Stimulated activated CD8-positive, alpha-beta memory T cell treated with anti-CD3 and anti-CD28 coated beads, Interleukin-7, amount 100 ng/mL, for 1 hour (primary cell): ENCODE measurements at places on chromosomes 6 and 20.

DNA sequence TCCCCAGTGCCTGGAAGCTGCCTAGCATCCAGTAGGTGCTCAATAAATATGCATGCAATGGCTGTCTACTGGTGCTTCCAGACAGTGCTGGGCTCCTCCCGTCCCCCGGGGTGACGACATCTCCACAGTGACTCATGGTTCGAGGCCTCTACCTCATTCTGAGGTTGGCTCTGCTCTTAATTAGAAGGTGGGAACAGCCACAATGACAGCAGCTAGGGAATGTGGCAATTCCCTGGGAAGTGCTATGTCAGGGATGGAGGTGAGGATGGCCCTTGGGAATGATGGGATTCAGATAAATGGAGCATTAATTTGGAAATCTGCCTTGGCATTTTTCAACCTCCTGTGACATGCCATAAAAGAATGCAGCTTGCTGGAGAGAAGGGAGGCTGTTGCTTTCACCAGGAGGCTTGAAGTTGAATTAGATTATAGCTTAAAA lies 43.5 kb upstream of the NFATC2 start:
- DNase-seq, result no peak

GRCh38 chr6:155380666-155381332 lies 66.5 kb upstream of the TFB1M start:
- DNase-seq, result no peak

GRCh38 chr6:94300424-94301144 lies 881.2 kb upstream of the EPHA7 start:
- DNase-seq, result no peak

- no peak for DNase-seq
Measured at GRCh38 chr6:42978487-42978838, 518 bp downstream of the PEX6 start.

- no peak for DNase-seq
Measured at GRCh38 chr6:111011360-111012142, 29.7 kb downstream of the RPF2 start.

DNA sequence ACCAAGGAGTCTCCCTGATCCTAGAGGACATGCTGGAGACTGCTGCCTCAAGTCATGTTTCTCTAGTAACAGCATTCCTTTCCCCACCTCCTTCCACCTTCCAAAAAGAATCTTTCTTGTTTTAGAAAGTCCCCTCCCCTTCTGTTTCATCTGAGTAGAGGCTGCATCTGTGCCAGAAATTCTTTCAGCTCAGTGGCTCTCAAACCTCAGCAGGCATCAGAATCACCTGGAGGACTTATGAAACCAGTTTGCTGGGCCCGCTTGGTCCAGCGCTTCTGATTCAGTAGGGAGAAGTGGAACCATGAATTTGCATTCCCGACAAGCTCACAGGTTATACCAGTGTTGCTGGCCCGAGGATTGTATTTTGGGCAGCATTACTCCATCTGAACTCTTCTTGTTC lies 55.1 kb downstream of the TMEM200A start:
- no peak for DNase-seq

DNA sequence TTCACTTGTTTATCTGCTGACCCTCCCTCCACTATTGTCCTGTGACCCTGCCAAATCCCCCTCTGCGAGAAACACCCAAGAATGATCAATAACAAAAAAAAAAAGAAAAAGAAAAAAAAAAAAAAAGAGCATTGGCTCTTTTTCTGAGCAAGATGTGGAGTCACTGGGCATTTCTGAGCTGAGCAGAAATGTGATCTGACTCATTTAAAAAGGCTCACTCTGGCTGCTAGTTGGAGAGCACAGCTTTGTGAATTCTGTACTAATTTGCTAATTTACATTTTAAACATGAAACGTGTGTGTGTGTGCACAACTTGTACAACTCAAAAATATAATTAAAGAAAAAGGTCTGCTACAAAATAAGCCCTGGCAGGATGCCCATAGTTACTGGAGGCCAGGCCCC lies 20.2 kb downstream of the SCML4 start:
- DNase-seq, result no peak

- DNase-seq, result no peak
Measured at GRCh38 chr20:32456869-32457478, 98.8 kb downstream of the ASXL1 start.

GRCh38 chr20:44520881-44521280 lies 989 bp downstream of the SERINC3 start:
- DNase-seq, result no peak
